SK-MEL-5 (cell line): ENCODE measurements at places on chromosomes 12 and 14.
A peak's percentile ranks its signal among the peaks of the same experiment; 100 is the strongest.

- DNase-seq: no peak
These were observed 193.1 kb downstream of the SOX5 start for GRCh38 chr12:23756416-23756815.

DNA sequence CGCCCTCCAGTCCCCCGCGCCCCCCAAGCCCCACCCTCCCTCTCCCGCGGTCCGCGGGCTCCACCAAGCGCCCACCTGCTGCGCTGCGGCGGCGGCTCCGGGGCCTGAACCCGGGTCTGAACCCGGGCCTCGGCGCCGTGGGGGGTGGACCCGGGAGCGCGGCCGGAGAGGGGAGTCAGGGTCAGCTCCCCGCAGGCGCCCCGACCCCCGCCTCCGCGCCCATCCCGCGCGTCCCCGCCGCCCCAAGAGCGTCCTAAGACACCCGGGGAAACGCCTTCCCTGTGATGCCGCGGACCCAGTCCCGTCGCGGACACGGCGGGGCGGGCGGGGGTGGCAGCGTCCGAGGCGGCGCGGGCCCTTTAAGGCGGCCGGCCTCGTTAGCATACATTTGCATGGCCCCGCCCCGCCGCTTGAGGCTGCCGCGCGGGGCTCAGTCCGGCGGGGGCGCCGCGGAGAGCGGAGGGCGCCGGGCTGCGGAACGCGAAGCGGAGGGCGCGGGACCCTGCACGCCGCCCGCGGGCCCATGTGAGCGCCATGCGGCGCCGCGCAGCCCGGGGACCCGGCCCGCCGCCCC, at the start of gene MMP17:
Gene MMP17 (plus strand): TSS at position 433 of the 574 bp plus-strand sequence. CDS start 102 bp downstream, at position 535.
- peak; percentile 74 for DNase-seq

- DNase-seq: no peak
These were observed 10.9 kb downstream of the BCL7A start for GRCh38 chr12:122032580-122032979.

GRCh38 chr14:53663709-53664108, 292.9 kb downstream of the BMP4 start:
- peak; percentile 37 for DNase-seq

DNA sequence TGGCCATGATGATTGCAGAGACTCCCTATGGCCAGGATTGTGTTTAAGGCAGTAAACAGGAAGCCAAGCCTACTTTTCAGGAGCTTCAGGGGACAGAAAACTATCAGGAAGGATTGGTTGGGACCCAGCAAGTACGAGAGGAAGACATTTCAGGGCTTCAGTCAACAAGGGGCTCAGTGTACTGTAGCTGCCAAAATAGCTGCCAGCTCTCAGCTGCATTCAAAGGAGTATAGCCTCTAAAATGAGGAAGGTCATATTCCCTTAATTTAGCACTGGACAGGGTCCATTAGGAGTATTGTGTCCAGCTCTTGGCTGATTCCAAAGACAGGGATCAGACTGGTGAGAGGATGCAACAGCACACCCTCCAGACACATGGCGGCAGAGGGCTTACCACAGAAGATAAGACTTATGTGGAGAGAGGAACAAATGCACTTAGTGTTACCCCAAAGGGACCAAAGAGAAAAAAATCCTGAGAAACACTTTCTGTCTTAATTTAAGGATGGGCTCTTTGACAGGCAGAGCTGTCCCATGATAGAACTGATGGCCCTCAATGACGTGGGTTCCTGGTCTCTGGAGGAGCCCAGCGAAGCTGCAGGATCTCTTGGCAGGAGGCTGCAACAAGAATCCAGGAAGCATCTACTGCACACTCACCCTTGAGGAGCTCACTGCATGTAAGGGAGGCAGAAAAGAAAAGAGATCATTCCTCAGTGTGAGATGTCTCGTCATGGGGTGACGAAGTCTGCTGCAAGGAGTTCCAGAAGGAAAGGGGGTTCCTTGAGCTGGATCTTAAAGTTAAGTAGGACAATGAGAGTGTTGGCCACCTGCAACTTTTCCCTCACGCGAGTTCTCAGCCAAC, 14.8 kb downstream of the BDKRB1 start:
- DNase-seq: no peak

- DNase-seq: peak; percentile 98
These were observed 31.1 kb downstream of the SSH1 start for GRCh38 chr12:108826101-108826806.

DNA sequence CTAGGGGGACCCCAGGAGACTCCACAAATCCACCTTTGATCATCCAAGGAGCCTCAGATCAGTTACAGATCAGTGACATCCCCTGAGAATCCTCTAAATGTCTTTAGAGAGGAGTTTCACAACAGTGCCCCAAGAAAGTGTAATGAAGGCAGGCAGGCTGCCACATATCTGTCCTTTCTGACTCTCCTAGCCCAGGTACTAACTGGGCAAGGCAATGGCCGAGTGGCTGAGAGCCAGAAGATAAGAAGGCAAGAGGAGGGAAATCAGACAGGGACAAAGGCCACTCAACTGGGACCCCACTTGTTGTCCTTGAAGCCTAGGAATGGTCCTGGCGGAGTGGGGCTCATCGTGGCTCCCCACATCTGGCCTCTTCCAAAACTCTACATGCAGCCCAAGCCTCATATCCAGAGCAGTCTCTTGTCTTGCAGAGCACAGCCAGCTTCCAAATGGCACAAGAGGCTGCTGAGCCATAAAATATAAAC, 11.6 kb downstream of the ACTN1 start:
- no peak for DNase-seq

DNA sequence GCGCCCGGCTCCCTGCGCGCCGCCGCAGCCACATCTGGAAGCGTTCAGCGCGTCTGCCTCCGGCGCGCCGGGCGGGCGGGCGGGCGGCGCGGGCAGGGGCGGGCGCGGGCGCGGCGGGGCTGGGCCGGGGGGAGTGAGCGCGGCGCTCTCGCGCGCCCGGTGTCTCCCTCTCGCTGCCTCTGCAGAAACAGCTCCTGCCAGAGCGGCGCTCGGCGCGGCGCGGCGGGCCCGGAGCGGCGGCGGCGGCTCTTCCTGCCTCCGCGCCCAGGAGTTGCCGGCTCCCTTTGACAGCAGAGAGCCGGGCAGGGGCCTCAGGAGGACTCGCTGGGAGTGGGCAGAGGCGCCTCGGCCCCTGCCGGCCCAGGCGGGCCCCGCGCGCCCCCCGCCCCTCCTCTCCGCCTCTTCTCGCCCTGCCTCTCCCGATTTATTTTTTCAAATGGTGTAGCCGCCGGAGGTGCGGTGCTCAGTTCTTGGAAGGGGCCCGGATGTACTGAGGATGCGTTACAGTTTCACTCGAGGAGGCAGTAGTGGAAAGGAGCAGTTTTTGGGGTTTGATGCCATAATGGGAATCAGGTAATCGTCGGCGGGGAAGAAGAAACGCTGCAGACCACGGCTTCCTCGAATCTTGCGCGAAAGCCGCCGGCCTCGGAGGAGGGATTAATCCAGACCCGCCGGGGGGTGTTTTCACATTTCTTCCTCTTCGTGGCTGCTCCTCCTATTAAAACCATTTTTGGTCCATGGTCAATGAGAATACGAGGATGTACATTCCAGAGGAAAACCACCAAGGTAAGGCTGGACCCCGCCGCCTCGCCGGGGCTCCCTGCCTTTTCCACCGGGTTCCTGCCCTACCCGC, at the start of gene CACNA1C:
Gene CACNA1C (plus strand): TSS at position 162 of the 853 bp plus-strand sequence. CDS start 576 bp downstream, at position 738.
- peak; percentile 15 for DNase-seq

- no peak for DNase-seq
These were observed 27.0 kb downstream of the HPD start for GRCh38 chr12:121831571-121832245.

GRCh38 chr12:125329239-125330102, 264.2 kb downstream of the AACS start:
- no peak for DNase-seq

GRCh38 chr12:128823216-128823915, 392 bp downstream of the SLC15A4 start:
- no peak for DNase-seq

DNA sequence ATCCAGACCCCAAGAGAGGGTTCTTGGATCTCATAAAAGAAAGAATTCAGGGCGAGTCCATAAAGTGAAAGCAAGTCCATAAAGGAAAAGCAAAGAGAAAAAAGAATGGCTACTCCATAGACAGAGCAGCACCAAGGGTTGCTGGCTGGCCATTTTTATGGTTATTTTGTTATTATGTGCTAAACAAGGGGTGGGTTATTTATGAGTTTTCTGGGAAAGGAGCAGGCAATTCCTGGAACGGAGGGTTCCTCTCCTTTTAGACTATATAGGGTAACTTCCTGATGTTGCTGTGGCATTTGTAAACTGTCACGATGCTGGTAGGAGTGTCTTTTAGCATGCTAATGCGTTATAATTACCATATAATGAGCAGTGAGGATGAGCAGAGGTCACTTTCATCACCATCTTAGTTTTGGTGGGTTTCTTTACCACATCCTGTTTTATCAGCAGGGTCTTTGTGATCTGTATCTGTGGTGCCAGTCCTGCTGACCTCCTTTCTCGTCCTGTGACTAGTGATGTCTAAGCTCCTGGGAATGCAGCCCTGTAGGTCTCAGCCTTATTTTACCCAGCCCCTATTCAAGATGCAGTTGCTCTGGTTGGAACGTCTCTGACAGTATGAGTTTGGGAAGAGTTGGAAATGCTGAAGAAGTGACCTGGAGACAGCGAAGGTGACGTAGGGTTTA, 100.5 kb downstream of the ZNF664 start:
- peak; percentile 85 for DNase-seq

DNA sequence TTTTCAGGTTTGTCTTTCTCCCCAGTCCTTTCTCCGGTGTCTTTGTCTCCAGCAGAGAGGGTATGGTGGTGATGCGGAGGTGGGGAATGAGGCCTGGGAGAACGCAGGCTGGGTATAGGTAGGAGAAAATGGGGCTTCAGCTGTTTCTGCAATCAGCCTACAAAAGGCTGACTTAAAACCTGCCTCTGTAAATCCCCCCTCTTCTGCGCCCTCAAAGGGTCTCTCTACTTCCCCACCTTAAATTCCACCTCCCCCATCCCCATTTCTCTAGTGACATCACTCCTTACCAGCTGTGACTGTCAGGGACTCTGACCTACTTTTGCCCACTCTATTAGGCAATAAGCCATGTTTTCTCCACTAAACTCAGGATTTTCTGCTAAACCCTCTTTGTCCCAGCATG, 8.1 kb upstream of the RIMKLB start:
- DNase-seq: no peak

DNA sequence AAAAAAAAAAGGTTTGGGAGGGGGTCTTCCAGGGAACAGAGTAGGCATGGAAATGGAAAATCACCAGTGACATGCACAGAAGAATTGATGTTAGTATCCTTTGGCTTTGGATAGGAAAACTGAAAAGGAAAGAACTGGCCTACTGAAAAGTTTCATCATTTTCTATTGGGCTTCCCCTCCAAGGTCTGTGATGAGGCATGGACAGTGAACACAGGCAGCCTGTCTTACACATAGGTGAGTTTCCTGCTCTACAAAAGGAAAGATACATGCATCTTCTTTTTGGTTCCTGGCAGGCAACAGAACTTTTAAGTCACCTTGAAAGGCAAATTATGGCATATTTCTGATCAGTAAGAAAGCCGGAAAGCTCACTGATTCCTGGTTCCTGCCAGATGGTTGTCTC, 5.8 kb downstream of the BMAL2 start:
- DNase-seq: no peak

DNA sequence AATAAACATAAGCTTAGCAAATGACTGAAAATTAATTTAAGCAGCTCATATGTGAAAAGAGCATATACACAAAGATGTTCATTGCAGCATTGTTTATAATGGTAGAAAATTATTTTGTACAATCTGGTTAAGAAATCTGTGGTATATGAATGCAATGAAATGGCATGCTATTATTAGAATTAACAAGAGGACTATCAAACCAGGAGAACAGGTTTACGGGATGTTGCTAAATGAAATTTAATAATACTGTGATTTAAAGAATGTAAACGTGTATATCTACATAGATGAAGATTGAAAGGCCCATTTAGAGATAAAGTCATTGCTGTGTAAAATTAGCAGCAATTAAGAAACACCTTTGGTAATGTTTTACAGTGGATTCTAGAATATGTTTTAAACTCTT, 70.5 kb downstream of the EID3 start:
- no peak for DNase-seq

DNA sequence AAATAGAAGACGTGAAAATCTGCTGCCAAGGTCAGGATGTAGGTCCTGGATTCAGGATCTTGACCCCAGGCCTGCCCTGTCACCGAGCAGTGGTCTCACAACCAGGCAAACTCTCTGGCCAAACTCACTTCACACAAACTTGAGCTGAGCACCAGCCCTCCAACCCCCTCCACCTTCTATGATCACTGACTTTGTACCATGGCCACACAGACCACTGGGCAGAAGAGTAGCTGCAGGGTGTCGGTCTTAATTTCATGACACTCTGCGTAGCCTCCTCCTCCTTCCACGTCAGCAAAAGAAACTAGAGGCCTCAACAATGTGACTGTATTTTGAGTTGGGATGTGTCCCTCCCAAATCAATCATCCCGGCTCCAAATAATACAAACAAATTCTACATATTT, 7.2 kb upstream of the TBX3 start:
- no peak for DNase-seq

DNA sequence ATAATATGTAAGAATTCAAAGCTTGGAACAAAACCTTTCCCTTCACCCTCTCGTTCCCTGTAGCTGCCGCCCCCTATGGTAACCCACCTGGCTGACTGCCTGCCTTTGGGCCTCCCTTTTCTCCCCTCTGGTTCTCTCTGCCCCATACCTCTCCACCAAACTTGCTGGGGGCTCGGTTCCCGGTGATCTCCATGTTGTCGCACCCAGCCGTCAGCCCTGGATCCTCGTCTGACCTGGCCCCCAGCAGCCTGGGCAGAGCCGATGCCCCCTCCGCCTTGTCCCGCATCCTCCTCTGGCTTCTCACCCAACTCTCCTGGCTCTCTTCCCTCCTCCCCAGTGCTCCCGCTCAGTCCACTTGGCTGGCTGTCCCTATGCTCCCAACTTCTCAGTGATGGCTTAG, 4.5 kb downstream of the CYP46A1 start:
- no peak for DNase-seq
